ENCODE measurements at places on chromosomes 1 and 21.

DNA sequence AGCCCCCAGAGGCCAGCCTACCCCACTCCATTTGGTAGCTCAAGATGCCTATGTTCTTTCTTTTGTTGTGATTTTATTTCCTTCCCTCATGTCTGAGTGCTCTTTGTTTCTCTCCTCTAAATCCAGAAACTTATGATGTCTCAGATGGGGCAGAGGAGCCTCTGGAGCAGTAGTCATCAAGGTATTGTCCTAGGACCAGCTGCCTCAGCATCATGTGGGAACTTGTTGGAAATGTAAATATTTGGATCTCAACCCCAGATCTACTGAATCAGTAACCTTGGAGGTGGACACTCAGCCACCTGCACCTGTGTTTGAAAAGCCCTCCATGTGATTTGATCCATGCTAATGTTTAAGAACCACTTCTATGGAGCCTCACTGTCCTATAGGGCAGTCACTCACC is 593.1 kb upstream of the PLXNA2 start:
- no peak for DNase-seq

DNA sequence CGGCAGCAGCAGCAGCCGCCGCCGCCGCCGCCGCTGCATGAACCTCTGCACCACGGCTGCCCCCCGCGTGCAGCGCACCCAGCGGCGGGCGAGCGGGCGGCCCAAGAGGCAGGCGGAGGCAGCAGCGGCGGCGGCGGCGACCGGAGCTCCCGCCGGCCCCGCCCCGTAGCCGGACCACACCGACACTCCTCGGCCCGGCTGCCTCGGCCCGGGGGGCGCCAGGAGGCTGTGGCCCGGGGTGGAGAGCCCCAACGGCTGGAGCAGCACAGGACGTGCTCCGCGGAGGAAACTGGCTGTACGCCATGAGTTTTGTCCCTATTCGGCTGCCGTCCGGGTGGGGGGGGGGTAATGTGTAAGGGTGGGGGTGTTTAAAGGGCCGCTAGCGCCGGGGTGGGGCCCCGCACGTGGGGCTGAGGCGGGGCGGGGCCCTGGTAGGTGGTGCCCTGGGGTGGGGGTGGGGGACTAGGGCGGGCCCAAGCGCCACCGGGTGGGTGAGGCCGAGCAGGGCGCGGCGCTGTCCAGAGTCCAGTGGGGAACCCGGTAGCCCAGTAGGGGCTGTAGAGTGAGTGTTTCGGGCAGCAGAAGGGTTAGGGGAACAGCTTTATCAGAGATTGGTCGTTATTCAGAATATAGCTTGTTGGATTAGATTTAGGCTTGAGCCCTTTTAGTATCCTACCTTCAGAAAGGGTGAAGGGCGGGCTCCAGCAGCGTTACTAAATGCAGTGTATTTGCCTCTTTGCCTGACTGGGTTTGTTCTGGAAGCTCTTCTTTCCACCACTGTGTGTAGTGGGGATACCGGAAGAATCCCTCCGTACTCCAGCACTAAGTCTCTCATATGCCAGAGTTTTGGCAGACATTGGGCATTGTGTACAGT is at the start of gene FAM78B:
Gene FAM78B (minus strand): TSS at position 304 of the 874 bp plus-strand sequence. CDS start 753 bp downstream, outside the sequence.
- DNase-seq, result peak; percentile 53

DNA sequence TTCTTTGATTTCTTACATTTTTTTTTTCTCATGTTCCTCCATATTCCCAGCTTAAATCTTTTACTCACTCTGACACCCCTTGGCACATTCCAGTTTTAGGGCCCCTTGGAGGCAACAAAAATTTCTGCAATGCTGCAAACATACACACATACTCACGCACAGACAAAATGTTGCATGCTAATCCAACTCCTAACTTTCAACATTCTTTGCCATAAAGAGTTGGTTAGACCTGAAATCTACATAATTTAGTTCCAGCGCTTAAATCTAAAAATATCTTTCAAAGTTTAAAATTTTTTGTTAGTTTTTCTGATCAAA is 103.9 kb downstream of the PTPN14 start:
- no peak for DNase-seq

DNA sequence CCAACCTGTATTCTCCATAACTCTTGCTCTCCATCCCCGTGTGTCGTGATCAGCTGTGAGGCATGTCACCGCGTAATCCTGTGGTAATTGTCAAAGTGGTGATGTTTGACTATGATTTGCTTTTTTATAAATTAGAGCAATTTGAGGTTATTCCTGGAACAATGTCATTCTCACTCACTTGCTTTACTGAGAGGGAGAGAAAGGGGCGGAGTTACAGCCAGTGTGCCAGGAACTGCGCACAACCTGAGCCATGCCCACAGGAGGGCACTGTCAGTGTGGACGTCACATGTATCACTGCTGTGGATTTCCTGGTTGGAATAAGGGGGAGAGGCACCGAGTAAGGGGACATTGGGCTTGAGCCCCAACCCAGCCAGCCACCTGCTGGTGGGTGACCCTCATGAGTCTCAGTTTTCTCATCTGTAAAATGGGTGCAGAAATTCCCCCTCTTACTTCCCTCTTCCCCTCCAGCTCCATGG is 6.9 kb downstream of the ADGRB2 start:
- DNase-seq, result no peak

- DNase-seq, result no peak
Observed at GRCh38 chr21:43921571-43921978, 56.6 kb downstream of the AGPAT3 start.

DNA sequence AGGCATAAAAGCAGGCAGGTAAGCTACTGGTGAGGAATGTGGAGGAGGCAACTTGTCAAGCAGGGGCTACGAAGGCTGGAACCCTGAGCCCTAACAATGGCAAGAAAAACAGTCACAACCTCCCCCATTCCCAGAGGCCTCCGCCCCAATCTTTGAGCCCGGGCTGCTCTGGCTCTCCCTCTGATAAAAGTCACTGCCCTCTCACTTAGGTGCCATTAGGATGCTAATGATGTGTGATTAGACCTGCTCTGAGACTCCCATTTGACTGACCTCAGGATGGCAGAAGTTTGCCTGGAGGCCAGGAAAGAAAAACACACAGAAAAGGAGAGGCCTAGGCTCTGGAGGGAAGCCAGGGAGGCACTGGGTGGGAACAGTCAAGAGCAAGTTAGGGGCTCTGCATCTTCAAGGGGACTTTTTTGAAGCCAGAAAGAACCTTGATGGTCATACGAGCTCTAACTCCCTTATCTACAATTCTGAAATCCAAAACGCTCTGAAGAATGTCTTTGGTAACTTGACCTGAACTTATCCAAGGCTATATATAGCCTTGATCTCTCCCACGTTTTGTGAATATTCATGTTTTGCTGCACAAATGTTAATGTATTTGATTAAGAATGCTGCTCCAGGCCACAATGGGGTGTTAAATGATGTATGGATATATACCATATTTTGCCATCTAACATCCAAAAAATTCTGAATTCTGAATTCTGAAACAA is 98.9 kb downstream of the TRABD2B start:
- no peak for DNase-seq

- peak; percentile 35 for DNase-seq
Observed at GRCh38 chr1:107936498-107937481, 28.2 kb downstream of the VAV3 start.

- no peak for DNase-seq
Observed at GRCh38 chr21:14690886-14691285, 144.8 kb upstream of the SAMSN1 start.

DNA sequence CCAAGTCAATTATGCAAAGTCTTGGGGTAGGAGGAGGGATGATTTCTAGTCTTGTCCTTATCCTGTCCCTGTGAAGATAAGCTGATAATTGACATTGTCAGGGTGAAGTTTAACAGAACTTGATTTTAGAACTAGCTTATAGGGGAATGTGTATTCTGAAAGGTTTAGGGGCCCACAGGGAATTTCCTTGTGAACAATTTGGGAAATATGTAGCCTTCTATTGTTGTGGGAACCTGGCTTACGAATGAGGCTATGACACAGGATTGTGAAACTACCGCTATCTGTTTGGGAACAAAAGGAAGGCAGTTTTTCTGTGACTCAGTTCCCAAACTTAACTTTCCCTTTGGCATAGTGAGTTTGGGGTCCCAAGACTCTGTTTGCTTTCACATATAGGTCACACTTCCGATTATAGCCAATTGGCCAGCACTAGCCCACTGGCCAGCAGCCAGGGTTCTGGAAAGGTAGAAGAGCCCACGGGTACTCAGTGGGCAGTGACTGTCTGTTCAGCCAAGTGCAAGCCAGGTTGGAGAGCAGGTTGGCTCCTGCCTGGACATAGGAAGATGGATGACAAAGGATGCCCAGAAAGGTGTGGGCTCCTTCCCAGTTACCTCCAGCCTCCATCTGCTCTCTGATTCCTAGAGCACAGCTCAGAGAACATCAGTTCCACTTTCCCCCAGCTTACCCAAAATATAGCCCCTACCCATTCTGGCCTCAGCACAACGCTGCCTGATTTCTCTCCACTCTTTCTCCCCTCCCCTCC is 35.5 kb downstream of the H3-3A start:
- no peak for DNase-seq

- no peak for DNase-seq
Observed at GRCh38 chr1:111665497-111665896, 45.9 kb downstream of the RAP1A start.

GRCh38 chr1:237115035-237115434 is 73.1 kb downstream of the RYR2 start:
- DNase-seq, result no peak

DNA sequence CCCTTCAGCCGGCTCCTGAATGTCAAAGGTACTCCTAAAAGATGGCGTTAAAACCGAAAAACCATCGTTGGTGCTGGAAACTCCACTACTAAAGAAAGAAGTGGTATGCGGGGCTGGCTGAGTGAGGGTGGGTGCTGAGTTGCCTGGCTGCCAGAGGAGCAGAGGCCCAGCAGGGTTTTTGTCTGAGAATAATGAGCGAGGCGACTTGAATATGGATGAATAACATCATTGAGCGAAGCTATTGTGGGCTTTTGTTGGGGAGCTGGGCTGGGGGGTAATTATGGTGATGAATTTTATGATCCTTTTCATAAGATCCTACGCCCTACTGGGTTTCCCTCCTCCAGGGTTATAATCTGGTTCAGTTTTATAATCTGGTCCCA is 2.0 kb downstream of the PDPN start:
- DNase-seq, result no peak

GRCh38 chr1:48190881-48191280 is 31.6 kb upstream of the SLC5A9 start:
- DNase-seq, result no peak

DNA sequence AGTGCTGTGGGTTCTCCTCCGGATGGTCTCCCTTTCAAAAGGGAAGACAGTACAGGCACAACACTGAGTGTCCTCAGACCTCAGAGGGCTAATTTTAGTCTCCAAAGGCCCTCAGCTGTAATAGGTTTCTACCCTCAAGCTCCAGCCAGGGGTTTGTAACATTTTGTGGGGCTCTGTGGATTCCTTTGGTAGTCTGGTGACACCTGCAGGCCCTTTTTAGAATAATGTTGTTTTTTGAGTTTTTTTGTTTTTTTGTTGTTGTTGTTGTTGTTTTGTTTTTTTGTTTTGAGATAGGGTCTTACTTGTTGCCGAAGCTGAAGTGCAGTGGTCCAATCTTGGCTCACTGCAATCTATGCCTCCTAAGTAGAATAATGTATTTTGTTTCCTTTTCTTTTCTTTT is 15.0 kb upstream of the TMEM201 start:
- no peak for DNase-seq

- no peak for DNase-seq
Observed at GRCh38 chr1:208105756-208106155, 138.4 kb downstream of the PLXNA2 start.

- no peak for DNase-seq
Observed at GRCh38 chr1:6313393-6314200, 52.7 kb upstream of the GPR153 start.

DNA sequence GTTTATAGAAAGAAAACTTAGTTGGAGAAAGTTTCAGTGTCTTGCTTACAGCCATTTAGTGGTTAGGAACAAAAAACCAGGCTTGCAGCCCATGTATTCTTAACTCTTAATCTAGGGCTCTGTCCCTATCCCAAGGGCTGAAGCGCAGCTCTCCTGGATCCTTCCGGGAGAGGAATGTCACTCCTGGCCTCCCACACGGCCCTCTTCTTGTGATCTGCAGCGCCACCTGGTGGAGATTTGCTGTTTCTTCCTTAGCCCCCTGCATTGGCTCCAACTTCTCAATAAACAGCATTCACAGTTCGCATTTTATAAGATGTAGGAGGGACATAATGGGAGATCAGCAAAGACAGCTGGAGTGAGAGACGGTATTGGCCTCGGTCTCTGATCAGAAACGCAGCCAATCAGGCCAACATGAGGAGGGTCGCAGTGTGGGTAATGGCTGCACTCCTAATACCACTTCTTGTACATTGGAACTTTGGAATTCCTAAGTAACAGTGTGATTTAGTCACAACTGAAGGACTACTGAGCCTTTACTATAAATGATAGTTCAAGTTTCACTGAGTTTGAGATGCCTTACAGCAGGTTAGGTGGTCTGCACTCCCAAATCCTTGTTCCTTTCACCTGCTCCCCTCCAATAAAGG is 283.4 kb downstream of the ASTN1 start:
- DNase-seq, result peak; percentile 29

GRCh38 chr1:167249702-167250101 is 29.0 kb downstream of the POU2F1 start:
- no peak for DNase-seq

- DNase-seq, result no peak
Observed at GRCh38 chr1:93344886-93345632, 648 bp upstream of the DR1 start.

GRCh38 chr1:3501856-3502640 is 47.6 kb downstream of the ARHGEF16 start:
- DNase-seq, result no peak

GRCh38 chr1:26302733-26303405 is 3.6 kb downstream of the UBXN11 start:
- DNase-seq, result no peak

GRCh38 chr1:242605521-242605920 is 81.0 kb upstream of the PLD5 start:
- no peak for DNase-seq

DNA sequence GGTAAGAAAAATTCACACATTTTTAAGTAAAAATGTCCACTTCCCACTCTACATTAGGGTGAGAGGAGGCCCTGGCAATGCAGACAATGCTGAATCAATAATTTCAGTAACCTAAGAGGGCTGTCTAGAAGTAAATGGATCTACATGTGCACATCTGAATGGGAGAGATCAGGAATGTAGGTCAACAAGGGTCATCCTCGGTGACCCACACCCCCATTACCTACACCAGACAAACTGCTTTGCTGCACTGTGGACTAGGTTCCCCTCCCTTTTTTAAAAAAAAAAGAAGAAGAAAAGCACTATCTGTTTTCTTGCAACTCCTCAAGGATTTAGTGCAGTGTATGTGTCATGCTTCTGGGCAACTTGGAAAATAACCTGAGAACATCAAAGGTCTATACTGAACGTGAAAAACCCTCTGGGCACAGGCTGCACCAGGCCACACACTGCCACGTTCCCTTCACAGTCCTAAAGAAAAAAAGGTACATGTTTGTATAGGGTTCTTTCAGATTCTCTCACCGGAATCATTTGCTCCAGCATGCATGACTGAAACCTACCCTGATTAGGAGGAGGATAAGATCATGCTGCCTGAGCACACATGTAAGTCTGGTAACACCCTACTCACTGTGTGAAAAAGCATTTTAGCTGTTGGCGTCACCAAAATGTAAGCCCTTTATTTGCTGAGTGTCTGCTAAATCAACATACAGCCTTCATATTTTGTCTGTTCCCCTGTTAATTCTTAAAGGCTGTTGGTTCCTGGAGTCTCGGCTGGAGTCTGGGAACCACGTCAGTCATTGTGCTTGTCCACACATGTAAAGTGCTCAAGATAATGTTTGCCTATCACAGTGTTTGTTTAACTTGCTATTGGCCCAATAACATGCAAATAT is 341.0 kb downstream of the SMYD3 start:
- no peak for DNase-seq

- no peak for DNase-seq
Observed at GRCh38 chr1:86421601-86422280, 2.2 kb upstream of the CLCA2 start.

GRCh38 chr1:52632732-52633290 is at the start of gene SHISAL2A:
SHISAL2A (plus strand) TSS chr1:52633168; CDS start chr1:52633494, 326 bp downstream.
- DNase-seq, result peak; percentile 48
